ENCODE measurements at places on chromosomes 2 and 18.

GRCh38 chr18:8681196-8681595 lies 24.2 kb upstream of the MTCL1 start:
- DNase-seq, result no peak

- no peak for DNase-seq
Measured at GRCh38 chr2:166700079-166700478, 188.2 kb upstream of the XIRP2 start.

DNA sequence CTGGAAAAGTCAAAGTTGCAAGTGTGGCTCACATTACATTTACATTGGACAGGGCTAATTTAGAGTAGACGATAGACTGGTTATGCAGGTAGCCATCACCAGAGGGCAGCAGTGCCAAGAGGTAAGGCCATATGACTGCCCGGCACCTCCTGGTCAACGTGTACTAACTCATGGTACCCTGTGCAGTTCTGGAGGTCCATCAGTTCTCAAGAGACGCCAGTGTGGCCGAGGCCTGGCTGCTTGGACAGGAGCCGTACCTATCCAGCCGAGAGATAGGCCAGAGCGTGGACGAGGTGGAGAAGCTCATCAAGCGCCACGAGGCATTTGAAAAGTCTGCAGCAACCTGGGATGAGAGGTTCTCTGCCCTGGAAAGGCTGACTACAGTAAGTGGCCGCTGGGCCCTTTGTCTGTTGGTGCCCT lies 65.8 kb upstream of the EML6 start:
- no peak for DNase-seq

- no peak for DNase-seq
Measured at GRCh38 chr2:110215566-110216158, 3.3 kb upstream of the MTLN start.

DNA sequence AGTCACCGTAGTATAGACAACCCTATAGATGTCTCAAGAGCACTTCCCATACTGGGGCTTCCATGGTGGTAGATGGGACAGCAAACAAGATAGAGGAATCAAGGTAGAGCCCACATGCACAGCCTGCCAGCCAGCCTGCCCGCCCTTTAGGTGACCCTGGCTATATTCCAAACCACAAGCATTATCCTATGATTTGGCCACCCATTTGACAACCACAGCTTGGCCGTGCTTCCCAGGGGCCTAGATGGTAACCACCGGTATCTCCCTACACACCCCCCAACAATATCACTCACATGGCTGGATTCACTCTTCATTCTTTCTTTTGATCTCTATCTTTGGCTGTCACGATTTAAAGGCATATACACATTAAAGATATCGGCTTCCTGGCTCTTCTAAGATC lies 85.3 kb downstream of the CDK15 start:
- DNase-seq, result no peak

- DNase-seq, result peak; percentile 64
Measured at GRCh38 chr2:165621086-165621560, 151.6 kb downstream of the CSRNP3 start.

GRCh38 chr2:37573451-37574388 lies 97.7 kb downstream of the CDC42EP3 start:
- DNase-seq, result peak; percentile 61

GRCh38 chr18:59769129-59769865 lies 72.1 kb upstream of the CCBE1 start:
- DNase-seq, result peak; percentile 42

DNA sequence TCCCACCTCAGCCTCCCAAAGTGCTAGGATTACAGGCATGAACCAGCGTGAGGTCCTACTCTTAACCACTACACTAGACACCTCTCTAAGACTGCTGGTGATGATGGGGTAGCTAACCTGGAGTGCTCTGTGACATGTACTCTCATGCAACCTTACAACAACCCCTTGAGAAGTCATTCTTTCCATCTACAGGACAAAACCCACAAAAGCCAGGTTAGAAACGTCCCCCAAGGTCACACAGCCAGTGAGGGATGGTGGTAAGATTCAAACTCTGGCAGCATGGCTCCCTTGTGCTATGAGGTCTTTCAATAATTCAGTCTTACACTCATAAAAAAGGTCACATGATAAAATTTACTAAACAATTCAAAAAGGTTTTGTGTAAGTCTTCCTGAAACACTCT lies 94.8 kb upstream of the SERTAD2 start:
- DNase-seq, result no peak

DNA sequence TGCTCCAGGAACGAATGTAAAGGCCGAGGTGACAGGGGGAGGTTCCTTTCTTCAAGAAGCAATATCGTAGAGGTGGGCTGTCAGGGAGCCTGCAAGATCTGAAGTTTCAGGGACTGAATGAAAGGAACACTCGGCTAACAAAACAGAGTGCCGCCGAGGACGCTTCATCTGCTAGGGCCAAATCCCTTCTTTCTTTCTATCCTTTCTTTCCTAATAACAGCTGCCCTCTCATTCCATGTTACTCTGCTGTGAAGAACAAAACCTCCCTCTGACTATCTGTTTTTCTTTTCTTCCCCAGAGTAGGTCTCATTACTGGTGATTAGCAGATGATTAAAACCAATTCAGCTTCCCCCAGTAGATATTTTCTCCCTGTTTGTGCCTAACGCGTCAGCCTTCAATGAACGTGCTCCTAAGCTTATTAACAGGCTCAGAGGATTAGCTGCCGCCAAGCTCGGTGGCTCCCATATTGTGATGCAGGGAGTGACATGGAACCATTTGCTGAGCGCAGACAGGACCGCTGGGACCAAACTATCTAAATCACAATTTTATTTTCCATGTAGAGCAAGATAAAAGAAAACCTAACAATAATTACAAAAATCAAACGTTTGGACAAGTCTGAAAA lies 414.6 kb downstream of the TMEM182 start:
- no peak for DNase-seq

DNA sequence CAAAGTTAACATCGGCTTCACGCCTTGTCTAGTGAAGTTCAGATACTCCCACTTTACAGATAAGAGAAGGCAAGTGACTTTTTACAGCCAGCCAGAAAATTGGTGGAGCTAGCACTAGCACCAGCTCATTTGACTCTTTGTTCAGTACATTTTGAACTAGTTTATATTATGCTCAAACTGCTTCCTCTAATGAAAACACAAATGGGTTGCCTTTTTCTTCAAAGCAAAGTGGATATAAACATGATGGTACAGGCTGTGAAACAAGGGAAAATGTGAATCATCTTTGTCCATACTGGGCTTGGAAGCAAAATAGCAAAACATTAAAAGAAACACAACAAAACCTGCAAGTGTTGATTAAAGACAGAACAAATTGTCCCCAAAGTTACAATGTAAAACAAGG lies 99.6 kb upstream of the LHCGR start:
- no peak for DNase-seq

DNA sequence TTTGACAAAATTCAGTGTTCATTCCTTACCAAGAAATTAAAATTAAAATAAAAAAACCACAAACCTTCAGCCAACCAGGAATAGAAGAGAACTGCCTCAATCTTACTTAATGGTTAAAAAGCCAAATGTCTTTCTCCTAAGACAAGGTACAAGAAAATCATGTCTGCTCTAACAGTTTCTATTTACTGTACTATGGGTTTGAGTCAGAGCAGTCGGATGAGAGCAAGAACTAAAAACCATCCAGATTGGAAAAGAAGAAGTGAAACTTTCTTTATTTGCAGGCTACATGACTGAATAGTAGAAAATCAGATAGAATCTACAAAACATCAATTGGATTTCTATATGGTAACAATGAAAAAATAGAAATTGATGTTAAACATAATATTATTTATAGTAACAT lies 555.5 kb upstream of the TNP1 start:
- no peak for DNase-seq

DNA sequence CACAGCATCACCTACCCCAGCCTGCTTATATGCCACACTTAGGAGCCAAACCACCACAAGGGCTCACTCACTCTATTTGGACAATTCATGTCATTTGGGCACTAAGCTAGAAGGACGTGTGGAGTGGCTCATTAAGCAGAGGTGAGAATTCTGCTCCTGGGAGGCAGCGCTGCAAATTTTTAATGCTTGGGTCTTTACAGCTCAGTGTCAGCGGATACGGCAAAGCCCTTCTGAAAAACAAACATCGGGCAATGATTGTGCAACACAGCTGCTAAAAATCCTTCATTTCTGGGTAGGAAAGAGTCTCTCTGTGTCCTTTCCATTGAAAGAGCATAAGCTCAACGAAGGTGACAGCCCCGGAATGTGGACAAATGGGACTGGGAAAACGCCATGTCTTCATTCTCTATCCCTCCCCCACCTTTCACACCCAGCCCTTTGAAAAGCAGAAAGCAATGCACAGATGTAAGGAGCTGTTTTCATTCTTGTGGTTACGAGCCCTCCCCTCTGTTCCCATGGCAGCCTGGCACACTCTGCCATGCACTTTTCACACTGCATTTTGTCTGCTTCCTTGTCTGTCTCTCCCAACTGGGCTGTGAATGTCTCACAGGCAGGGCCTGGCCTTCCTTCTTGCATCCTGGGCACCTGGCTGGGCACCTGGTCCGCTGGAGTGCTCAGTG lies 16.0 kb downstream of the TMEM177 start:
- DNase-seq, result peak; percentile 83

- DNase-seq, result no peak
Measured at GRCh38 chr2:15971351-15971750, 31.0 kb downstream of the MYCN start.

DNA sequence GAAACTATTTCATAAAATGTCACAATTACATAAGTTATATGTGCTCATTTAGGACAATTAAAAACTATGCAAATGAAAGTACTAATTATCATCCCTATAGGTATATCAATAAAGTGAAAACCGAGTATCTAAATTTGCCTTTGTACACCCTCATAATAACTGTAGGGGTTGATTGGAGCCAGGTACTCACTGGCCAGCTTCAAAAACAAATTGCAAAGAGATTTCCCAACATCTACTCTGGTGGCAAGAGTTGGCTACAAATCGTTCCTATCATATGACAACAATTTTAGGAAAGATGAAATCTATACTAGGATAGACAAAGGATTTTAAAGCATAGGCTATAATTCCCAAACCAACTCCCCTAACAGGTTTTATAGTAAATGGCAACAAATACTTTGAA lies 556.4 kb downstream of the LRRTM4 start:
- no peak for DNase-seq

- peak; percentile 23 for DNase-seq
Measured at GRCh38 chr18:3304832-3305231, 42.9 kb downstream of the MYL12B start.

GRCh38 chr18:32893915-32894314 lies 121.1 kb upstream of the KLHL14 start:
- DNase-seq, result no peak

GRCh38 chr18:55404832-55405465 lies 183.0 kb downstream of the TCF4 start:
- no peak for DNase-seq

- DNase-seq, result no peak
Measured at GRCh38 chr2:111519071-111519470, 364.9 kb downstream of the ANAPC1 start.

GRCh38 chr2:239790721-239791120 lies 234.4 kb downstream of the NDUFA10 start:
- DNase-seq, result no peak

- no peak for DNase-seq
Measured at GRCh38 chr2:24072259-24072658, 3.9 kb downstream of the SF3B6 start.

DNA sequence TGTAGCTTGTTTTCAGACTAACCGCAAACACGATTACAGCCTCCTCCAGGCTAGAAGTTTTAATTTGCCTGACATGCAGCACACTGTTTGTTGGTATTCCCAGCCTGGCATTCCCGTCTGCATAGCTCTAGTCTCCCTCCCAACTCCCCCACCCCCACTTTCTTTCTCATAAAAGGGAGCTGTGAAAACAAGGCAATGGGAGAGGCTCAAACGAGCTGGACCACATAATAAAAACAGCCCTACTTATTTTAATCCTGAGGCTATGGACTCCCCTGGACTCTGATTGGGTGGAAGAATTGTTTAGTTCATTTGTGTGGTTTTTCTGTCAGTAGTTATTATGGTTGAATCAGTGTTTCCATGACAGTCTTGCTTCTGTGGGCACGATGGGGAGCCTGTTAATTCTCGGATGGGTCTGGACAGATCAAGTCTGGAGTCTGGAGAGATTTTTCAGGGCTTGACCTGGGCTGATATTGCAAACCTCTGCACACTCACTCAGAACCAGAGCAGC lies 1.2 kb downstream of the STON1 start:
- peak; percentile 85 for DNase-seq

DNA sequence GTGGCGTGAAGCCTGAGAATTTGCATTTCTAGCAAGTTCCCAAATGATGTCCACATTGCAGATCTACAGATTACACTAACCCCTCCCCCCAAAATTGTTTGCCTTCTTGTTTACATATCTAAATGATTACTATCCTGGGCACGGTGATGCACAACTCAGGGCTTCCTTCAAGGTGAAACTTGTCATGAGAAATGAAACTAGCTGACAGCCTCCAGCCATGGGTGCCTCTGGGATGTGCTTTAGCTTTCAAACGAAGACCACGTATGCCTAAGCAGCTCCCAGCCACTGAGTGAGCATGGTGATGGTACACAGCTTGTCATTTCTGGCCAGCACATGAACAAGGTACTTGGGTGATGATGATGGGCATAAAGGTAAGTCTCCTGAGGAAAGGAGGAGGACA lies 464.8 kb upstream of the DDX18 start:
- DNase-seq, result no peak

GRCh38 chr2:155630760-155631159 lies 701.8 kb downstream of the NR4A2 start:
- no peak for DNase-seq

- no peak for DNase-seq
Measured at GRCh38 chr2:205617905-205618304, 64.4 kb upstream of the NRP2 start.

DNA sequence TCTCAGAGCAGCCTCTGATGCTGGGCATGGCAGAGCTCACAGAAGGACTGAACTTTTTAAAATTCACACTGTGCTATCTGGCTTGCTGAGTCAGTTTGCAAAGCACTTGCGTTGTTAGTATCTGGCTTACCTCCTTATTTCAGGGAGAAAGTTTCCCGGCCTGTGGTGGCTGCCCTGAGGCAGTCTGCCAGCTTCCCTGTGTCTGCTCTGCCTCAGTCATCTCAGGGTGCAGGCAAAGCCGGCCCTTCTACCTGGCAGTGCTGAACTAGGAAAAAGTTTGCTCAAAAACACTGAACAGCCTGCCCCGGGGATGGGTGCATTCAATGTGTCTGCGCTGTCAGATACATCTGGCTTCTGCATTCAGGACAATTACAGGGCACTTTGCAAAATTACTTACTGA lies 90.2 kb upstream of the UXS1 start:
- DNase-seq, result no peak

DNA sequence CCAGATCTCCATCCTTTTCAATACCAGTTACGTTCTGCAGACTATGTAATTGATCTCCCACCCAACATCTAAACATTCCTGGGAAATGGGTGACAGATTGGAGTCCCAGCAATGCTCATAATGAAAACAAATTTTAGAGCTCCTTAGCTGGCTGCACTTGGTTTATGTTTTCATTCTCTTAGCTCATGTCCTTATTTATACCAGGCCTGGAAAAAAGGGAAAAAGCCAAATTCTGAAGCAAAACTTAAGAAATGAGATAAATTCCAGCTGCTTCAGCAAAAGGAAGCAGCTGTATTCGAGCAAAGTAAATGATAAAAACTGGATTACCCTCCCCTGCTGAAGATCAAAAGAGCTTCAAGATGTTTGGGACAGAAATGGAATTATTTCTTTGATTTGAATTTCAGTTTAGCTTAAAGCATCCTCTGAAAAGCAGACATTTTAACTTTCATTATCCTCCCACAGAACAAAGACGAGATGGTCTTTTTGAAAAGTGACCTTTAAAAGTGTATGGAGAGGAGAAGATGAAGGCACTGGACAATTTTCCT lies 196.5 kb upstream of the THUMPD2 start:
- no peak for DNase-seq

Data from astrocyte (in vitro differentiated cells and primary cell).